Natural killer cell (primary cell): ENCODE measurements at places on chromosomes 6 and 20. TPM values are rescaled to one million over a fixed set of nuclear protein-coding genes. Genes with fewer than 3 reads are reported as not detected.
A peak's percentile ranks its signal among the peaks of the same experiment; 100 is the strongest.

The GJA10 gene
- not detected for total RNA-seq

The CRISP3 gene
- not detected for total RNA-seq

The KIF25 gene
- total RNA-seq: not detected

DNA sequence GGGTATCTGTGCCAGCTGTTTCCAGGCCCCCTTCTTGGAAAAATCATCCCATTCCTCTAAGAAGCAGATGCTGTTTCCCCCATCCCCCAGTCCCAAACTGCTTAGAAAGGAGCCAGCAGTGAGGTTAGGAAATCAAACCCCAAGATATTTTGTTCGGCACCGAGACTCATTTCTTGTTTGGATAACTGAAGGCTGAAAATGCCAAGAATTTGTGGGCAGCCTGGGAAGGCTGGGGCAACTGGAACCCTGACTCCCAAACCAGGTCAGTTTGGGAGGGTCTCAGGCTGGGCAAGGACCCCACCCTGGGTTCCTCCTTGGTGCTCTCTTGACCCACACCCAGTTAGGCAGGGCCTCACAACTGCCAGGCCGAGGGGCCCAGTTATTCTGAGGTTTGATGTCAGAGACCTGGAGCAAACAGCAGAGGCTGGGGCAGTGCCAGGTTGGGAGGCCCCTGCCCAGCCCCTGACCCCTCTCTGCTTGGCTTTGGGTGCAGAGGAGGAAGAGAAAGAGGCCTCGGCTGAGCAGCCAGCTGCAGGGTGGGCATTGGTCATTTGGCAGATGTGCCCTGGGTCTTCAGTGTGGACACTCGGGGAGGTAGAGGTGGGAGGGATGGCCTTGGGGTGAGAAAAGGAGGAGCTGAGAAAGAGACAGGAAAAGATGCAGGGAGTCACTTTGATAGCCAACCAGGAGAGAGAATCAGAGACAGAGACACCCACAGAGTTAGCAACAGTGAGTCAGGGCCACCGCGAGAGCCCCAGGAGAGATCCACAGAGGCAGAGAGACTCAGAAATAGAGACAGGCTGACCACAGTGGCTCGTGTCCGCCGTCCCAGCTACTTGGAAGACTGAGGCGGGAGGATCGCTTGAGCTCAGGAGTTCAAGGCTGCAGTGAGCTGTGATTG, 5.0 kb downstream of the ANGPT4 start:
- no peak for DNase-seq

DNA sequence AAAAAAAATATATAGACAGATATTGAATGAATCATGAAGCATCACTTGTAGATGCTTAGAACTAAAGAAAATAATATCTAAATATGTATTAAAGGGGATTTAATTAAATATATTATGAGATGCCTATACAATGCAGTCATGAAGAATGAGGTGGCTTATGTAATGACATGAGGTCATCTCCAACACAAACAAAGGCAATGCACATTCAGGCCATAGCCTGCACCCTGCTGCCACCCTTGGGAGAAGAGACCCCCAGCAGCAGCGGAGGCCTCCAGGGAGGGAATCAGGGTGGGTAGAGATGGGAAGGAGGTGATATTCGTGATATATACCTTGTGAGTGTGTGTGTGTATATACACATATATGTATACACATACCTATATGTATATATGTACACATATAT, 26.4 kb upstream of the SSTR4 start:
- DNase-seq: no peak

DNA sequence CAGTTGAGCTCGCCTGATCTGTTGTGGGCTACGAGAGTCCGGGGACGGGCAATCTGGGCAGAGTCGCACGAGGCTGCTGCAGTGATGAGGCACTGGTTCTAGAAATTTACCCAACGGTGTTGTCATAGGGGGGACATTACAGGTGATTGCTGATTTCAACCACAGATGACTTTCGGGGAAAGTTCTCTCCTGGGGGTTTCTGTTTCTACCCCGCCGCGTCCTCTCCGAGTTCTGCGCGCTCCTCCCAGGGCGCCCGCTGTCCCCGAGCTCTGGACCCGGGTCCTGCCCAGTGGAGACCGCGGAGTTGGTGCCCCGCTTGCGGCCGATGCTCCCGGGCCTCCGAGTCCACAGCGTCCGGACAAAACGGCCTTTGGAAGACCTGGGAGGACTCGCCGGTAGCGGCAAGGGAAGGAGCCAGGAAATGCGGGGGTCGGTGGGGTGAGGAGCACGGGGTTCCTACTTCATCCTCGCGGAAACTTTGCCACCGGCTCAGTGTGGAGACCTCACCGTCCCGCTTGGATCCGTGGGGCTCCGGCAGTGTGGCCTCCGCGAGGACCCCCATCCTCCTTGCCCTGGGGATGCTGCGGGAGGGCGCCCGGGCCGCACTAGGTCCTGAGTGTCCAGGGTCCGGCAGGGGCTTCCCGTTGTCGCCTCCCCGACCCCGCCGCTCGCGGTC, 12.3 kb upstream of the RAET1L start:
- no peak for DNase-seq

GRCh38 chr20:32539817-32540675, 45.1 kb downstream of the NOL4L start:
- peak; percentile 87 for DNase-seq
